Activated CD4-positive, CD25-positive, alpha-beta regulatory T cell treated with anti-CD3 and anti-CD28 coated beads, Interleukin-2, amount 50 U/mL, for 72 hours (primary cell): ENCODE measurements at places on chromosomes 13 and 19.

DNA sequence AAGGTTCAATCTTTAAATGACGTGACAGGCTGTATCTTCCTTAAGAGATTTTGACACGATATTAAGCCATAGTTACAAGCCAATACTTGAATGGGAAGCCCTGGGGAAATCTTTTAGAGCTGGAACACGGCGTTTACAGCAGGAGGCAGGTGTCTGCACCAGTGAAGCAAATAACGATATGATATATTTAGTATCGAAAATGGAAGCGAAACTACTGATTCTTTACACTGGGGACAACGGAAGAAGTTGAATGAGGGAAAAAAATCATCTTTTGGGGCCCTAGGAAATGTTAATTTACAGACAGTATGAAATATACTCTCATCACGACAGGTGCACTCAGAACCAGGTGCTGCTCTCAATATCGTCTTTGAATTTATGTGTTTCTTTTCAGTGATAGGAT is 793.9 kb upstream of the PCDH20 start:
- DNase-seq: no peak

DNA sequence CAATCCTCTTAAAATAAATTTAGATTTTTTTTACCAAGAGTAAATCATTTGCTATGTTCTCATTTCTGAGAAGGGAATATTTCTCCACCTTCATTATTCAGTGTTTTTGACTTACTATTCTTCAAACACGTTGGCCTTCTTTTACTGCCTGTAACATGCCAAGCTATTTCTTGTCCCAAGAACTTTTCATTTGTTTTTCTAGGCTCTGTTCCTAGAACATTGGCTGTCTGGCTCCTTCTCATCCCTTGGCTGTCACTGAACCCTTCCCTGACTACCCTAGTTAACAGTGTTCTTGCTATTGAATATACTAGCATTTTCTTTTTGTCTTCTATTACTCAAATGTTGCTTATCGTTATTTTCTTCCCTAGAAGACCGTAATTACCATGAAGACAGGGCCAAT is 248.1 kb downstream of the ITGBL1 start:
- no peak for DNase-seq

GRCh38 chr13:24161010-24161775 is 673 bp downstream of the SPATA13 start:
- DNase-seq: peak; percentile 61

DNA sequence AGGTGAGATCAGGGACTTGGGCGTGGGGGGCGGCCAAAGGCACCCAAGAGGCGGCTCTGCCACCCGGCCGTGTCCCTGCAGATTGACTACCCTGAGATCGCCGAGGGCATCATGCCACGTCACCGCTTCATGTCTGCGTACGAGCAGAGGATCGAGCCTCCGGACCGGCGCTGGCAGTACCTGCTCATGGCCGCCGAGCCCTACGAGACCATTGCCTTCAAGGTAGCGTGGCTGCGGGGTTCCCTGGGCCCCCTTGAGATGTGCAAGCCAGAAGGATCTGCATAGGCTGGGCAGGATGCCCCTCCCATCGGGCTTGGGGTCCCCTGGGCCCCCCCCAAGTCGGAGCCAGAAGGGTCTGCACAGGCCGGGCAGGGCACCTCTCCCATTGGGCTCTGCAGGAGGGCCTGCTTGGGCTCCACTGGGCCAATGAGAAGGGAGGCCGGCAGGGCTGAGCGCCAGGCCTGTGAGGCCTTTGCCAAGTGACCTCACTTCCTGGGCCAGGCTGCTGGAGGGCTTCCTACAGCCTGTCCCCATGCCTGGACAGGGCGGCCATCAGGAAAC is 2.2 kb upstream of the AMH start:
- no peak for DNase-seq

GRCh38 chr13:35769812-35770211 is 293.3 kb upstream of the MAB21L1 start:
- DNase-seq: no peak

DNA sequence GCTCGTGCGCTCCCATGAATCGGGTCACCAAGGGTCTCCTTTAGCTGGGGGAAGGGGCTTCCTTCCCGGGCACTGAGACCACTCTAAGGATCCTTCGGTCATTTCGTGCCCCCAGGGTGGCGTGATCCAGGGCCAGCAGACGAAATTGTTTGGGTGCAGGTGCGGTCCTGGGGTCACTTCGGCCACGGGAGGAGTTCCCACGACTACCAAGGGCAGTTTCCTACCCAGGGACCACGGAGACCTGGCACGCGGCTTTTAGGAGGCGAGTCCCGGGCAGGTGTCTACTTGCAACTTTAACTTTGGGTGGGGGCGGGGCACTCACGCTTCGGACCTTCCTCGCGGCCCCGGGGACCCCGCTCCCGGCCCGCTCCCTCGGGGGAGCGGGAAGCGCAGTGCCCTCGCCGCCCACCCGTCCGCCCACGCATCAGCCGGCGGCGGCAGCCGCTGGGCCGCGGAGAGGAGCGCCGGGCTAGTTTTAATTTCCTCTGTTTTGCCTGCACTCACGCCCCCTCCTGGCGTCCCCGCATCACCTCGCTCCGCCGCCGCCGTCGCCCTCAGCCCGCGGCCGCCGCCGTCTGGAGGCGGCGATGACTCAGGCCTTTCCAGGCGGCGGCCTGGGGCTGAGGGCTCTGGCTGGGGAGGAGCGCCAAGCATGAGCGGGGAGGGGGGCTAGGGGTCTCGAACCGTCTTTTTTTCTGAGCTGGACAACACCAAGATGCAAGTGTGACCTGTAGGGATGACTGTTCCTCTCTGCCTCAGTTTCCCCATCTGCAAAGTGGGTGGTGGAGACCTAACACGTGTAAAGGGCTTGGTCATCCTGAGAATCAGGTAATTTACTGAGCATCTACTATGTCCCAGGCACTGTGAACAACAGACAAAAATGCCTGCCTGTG is 21.8 kb downstream of the OLFM2 start:
- DNase-seq: peak; percentile 83

DNA sequence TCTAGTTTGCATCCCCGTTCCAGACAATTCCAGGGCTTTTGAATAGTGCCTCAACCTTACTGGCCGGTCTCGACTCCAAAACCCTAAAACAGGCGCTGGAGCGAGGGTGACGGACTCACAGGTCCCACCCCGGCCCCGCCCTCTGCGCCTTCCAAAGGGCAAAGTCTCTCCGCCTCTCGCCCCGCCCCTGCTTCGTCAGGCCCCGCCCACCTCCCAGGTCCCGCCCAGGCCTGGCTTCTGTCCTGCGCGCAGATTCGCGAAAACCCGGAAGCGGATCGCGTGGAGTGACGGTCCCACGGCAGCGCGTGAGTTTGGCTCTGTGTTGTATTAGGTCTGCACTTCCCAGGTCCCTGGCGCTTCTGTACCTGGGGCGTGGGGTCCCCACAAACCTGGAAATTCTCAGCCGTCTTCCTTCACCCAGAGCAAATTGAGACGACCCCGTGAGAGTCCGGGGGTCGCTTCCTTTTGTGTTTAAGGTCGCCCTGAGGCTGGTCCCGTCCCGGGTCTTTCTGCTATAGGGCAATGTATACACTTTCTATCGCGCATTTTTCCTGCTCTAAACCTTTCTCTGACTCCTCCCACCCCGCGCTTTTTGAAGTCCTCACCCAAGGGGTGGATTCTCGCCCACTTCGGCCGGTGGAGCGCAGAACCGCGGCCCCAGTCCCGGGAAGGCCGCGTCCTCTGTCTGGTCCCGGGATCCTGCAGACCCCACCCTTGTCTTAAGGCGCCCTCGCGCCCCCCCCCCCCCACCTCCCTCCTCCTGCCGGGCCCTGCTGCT is at the start of gene ZNF813:
Gene ZNF813 (plus strand): TSS at position 249 of the 778 bp plus-strand sequence. CDS start 16,090 bp downstream, outside the sequence.
- DNase-seq: peak; percentile 98

- DNase-seq: no peak
These were observed 33.7 kb upstream of the ZSCAN5A start for GRCh38 chr19:56348289-56348877.
